Endothelial cell of umbilical vein (primary cell): ENCODE measurements at places on chromosomes 5 and 9.

DNA sequence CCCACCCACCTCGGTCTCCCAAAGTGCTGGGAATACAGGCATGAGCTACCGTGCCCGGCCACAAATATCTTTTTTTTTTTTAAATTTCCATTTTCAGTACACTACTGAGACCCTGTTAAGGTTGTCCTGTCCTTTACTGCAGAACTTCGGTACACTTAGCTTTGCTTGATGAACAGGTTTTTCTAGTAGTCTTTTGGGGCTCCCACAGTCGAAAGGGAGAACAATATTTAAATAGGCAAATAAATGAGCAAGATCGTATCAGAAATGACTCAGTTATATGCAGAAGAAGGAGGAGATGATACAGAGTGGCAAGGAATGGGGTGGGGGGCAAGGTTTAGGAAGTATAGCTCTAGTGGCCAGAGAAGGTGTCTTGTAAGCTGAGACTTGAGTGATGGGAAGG, 52.7 kb downstream of the MSX2 start:
- no peak overlapping the region for H3K4me3 ChIP-seq
- no peaks in the 10 kb centered on the region for H3K36me3 ChIP-seq
- H3K27ac ChIP-seq = no peak overlapping the region

GRCh38 chr9:137227853-137228505, 677 bp downstream of the RNF224 start:
- no peaks in the 10 kb centered on the region for H3K27me3 ChIP-seq
- DNase-seq = no peak
- H3K4me3 ChIP-seq = no peak overlapping the region
- H3K36me3 ChIP-seq = no peaks in the 10 kb centered on the region

- no peak overlapping the region for H3K27ac ChIP-seq
- H3K36me3 ChIP-seq = peaks cover 17% of the 10 kb centered on the region
- DNase-seq = no peak
- H3K4me1 ChIP-seq = no peaks in the 10 kb centered on the region
- no peaks in the 10 kb centered on the region for H3K27me3 ChIP-seq
- H3K4me3 ChIP-seq = no peak overlapping the region
Observed at GRCh38 chr9:89388084-89388867, 70.0 kb downstream of the SECISBP2 start.

DNA sequence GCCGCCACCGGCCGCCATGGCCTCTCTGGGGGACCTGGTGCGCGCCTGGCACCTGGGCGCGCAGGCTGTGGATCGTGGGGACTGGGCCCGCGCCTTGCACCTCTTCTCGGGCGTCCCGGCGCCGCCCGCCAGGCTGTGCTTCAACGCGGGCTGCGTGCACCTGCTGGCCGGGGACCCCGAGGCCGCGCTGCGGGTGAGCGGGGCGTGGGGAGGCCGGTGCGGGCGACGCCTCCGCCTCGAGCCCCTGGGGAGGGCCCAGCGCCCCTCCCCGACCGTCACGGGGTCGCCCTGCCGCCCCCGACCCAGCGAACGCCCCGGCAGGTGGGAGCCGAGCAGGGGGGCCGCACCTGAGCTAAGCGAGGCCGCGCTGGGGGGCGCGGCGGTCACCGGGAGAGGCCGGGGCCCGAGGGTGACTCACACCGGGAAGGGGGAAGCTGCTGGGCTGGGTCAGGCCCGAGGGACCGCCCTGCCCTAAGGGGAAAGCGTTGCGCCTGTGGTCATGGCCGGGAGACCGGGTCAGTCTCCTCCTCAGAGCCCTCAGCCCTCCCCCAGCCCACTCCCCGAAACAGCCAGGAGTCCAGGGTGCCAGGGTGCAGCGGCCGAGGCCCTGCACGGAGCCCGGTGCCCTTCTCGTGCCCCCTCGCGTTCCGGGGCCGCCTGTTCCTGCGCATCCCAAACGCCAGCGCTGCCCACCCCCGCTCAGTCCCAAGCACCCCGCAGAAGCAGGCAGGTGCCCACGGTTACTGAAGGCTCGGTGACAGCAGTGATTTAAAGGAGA, 510 bp downstream of the NOXA1 start:
- H3K4me3 ChIP-seq = no peak overlapping the region
- no peaks in the 10 kb centered on the region for H3K27me3 ChIP-seq
- H3K4me1 ChIP-seq = peaks cover 14% of the 10 kb centered on the region
- H3K36me3 ChIP-seq = no peaks in the 10 kb centered on the region
- H3K27ac ChIP-seq = no peak overlapping the region

DNA sequence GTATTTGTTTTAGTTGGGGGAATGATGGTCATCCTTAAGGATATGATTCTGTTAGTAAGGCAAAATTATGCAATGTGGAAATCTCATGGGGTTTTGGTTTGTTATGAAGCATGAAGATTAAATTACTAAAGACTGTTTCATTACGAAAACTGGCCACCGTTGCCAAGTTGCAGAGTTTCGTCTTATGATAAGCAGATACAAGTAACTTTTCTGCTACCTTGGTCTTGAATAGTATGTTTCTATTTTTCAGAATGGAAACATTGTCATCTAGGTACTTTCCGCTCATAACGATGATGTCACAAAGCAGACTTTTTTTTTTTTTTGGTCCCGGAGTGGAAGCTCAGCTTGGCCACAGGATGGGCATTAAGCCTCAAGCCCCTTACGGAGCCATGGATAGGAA, 4.2 kb downstream of the CCNI2 start:
- DNase-seq = no peak
- no peaks in the 10 kb centered on the region for H3K36me3 ChIP-seq
- no peak overlapping the region for H3K27ac ChIP-seq

DNA sequence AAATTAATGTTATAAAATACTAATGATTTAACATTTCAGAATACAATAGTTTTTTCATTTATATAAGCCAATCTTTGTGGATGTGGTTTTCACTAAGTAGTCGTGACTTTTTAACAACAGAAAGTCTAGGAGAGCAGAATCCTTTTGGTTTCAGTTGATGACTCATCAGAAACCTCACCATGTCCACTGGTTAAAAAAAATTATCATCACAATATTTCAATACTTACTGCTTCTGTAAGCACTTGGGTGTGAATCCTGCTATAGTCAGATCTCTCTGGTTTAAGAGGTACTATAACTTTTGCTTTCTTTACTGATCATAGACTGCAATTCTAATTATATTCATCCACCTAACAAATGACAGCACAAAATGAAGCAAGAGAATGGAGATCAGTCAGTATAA, 77.2 kb downstream of the MRPS30 start:
- no peak overlapping the region for H3K27ac ChIP-seq
- no peak for DNase-seq
- no peaks in the 10 kb centered on the region for H3K4me1 ChIP-seq
- H3K27me3 ChIP-seq = no peaks in the 10 kb centered on the region
- no peak overlapping the region for H3K4me3 ChIP-seq
- H3K36me3 ChIP-seq = no peaks in the 10 kb centered on the region
